Stomach (tissue), 19 donors: ENCODE measurements at places on chromosomes 3 and 15. TPM values are rescaled to one million over a fixed set of nuclear protein-coding genes. Genes with fewer than 3 reads are reported as not detected.

HYAL2 gene
- total RNA-seq: 96.4 TPM

DNA sequence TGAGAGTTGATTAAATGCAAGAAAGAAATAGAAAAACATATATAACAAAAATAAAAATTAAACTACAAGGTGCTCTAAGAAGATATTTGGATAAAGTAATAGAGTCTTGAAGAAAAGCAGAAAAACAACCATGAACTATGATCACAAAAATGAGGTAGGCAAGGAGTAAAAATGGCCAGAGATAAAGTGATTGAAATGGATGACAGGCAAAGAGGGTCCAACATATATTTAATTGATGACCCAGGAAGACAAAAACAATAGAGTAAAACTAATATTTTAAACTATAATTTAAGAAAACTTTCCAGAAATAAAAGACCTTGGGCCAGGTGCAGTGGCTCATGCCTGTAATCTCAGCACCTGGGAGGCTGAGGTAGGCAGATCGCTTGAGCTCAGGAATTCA, 22.1 kb upstream of the WDR49 start:
- DNase-seq: no peak

GOLGA8T gene
- not detected for total RNA-seq

DNA sequence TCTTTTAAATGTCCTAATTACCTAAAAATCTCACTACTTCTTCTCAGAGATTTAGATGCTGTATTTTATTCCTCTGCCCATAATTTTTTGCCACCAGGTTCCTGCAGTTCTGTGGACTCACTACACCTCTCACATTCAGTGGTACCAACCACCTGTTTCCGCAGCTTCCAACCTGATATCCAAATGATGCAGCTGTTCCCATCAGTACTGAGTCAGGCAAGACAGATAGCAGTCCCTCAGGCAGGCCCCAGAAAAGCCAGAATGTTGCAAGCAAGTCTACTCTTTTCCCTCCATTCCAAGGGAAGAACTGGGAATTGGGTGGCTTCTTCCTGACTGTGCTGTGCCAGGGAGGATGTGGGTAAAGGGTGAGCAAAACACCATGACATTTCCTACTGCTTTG, 39.0 kb downstream of the MNS1 start:
- DNase-seq: no peak

DNA sequence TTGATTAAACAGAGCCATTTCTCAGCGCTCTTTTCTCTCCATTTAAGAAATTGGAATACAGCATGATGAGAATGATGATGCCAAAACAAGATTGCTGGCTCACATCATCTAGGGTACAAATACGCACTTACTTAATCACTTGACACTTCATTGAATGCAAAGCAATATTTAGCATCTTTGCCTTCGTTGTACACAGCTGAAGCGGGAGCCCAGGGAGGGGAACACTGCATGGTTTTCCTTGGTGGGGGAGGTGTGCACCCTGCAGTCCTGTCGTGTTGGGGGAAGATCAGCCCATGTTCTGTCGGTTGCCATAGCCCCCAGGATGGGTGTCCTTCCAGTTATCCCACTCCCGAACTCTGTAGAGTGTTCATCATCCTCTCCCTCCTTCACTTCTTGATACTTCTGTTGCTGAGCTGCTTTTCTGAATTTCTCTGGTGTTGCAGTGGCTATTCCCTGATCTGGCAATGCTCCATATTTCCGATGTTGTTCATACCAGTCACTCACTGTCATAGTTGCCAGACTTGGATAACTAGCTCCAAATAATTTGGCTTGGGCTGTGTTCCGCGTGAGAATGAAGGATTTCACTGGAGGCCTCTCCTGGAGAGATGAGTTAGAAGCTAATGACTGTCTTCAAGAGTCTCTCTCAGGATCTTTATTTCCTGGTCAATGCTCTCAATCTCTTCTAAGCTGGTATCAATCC, 50.1 kb upstream of the DYNC1LI1 start:
- DNase-seq: no peak

CD86 gene
- total RNA-seq: 0.29 TPM

DNA sequence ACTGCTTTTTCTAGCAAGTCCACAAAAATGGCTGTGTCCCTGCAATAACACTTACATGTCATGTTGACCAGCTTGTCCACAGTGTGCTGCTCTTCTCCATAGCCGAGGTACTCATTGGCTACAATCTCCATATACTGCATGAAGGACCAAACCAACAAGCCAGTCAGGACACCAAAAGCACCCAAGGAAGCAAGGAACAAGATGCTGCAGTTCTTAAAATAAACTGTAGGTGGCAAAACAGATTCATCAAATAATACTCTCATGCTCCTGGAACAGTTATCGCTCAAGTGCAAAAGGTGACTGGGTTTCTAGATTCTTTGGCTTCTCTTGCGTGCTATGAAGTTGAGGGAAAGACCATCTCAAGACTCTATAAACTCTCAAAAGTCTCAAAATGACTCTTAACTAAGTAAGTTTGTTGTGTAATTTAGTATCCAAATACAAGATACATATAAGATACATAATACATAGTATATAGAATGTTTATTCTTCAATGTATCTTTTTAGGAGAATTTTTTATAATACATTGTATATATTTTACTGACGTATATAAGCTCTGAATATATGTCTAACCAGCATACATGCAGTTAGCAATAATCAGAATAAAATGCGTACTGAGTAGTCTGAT, 57.0 kb downstream of the NEK10 start:
- no peak for DNase-seq

DNA sequence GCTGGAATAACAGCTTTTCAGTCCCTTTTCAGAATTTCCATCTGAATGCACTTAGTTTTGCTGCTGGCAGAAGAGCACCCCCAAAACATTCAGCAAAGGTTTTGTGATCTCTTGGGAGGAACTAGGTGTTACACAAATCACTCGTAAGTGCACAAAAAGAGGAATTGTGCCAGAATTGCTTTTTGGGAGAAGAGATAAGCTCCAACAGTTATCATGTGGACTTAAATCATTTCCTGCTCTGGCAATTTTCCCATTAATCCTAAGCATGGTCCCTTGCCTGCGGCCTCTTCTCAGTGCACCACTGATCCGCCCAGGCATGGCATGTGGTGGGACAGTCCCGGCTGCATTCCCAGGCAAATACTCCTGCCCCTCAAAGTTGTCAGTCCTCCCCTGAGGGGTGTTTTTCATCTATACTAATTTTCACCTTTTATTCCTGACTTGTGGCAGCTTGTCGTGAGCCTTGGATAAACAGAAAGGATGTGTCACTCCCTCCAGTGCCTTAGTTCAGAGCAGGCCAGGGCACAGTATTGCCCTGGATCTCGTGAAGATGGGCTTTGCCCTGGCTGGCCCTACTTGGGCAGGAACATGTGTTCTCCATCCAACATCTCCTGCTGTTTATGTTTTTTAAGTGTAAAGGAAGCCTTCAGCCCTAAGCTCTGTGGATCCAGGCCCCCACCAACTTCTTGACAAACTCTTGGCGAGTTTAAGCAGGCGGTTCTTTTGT, 44.6 kb upstream of the VILL start:
- no peak for DNase-seq

- DNase-seq: no peak
Observed at GRCh38 chr3:144332868-144333267, 361.2 kb downstream of the DIPK2A start.

DNA sequence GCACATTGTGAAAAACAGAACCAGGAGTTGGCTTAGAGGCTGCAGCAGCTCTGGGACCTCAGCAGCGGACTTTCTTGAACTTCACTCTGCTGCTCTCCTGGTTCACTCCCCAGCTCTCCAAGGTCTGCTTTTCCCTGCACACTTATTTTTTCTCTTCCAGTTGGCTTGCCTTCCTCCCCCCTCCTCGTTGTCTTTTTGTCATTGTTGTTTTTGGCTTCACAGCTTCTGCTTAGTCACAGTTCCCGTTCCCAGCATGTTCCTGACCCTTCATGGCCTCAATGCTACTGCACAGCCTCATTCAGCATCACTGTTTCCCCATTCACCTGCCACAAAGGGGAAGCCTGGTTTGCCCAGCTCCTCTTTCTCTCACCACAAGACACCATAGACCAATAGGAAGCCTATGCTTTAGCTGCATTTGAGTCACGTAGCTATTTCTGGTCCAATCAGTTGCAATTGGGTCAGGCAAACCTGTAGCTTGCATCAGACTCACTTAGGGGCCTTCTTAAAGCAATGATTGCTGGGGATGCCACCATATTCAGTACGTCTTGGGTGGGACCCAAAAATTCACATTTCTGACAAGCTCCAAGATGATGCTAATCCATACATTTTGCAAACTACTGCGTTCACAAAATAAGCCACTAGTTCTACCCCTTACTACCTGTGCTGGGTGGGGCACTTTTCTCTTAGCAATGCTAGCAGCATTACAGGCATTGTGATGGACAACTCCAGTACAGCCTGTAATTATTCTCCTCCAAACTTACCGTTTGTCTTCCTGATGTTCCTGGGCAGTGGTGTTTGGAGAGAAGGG, 7.8 kb upstream of the SUMF1 start:
- no peak for DNase-seq

LSAMP gene
- total RNA-seq: 20.7 TPM
